ENCODE measurements at places on chromosomes 5 and 9. TPM values are rescaled to one million over a fixed set of nuclear protein-coding genes. Genes with fewer than 3 reads are reported as not detected.

GRCh38 chr5:132813599-132814502 is 749 bp downstream of the SOWAHA start:
- DNase-seq: peak; percentile 34

SLC36A3 gene
- not detected for polyA plus RNA-seq

SCGB3A1 gene
- not detected for polyA plus RNA-seq

CMBL gene
- 35.7 TPM for polyA plus RNA-seq

RGS7BP gene
- not detected for polyA plus RNA-seq

UBE2D2 gene
- polyA plus RNA-seq: 116 TPM

DNA sequence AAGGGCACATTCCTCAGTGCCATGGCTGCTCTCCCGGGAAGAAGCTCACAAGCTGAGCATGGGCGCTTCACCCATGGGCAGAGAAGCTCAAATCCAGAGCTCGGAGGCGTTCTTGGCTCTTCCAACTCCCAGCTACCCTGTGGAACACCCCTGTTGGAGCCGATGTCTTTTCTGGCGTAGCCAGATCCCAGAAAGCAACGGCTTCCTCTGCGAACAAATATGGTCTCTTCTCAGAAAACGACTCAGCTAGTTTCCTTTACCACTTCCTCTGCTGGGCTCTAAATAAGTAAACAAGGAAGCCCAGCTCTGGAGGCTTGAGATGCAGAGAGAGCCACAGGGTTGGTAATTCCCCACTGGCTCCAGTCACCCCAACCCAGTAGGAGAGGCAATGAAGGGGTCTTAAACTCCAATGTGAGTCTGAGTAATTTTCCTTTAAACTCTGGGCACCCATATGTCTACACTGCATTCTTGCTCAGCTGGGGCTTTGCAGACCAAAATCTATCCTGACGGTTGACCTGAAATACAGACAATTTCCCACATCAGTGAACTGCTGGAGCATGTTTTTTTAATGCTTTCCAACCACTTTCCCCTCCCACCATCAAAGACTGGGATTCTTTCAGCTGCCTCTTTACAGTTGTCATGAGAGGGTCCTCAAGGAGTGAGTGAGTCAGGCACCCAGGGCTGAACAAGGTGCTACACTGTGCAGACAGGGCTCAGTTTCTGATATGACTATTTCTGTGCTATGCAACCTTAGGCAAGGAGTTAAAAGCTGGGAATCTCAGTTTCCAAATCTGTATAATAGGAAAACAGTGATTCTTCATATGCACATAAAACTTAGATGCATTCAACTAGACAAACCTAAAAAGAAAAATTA is at the start of gene LCP2:
LCP2 (minus strand) TSS at position 189 of the 874 bp plus-strand sequence; CDS start at position 23, 166 bp downstream.
- no peak for DNase-seq

GRCh38 chr5:160119905-160120266 is 636 bp upstream of the PWWP2A start:
- DNase-seq: no peak

DNA sequence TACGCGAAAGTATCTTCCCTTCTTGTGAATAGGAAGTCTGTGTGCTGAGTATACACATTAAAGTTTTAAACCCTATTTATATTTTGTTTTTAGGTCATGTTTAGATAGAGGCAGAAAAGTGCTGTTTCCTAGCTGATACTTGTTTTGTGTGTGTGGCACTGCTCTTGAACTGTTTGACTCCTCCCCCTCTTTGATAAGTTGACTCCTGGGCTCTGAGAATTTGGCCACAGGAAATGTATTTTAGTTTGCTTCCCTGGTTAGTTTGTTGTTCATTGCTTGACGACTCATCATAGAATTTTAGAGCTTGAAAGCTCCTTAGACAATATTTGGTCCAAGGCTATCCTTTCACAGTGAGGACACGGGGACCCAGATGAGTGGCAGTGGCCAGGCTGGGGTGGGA is 2.0 kb upstream of the CDC14B start:
- DNase-seq: no peak
